Esophagus squamous epithelium (tissue), 5 donors: ENCODE measurements at places on chromosomes 16 and 17.

- no peak for DNase-seq
These were observed 8.7 kb downstream of the PPM1E start for GRCh38 chr17:58764373-58764772.

- DNase-seq: no peak
These were observed 116.4 kb upstream of the RCVRN start for GRCh38 chr17:10021272-10021984.

GRCh38 chr17:74682028-74682427 lies 30.7 kb downstream of the CD300LF start:
- no peak for DNase-seq

GRCh38 chr16:85288869-85289660 lies 176.8 kb upstream of the CIBAR2 start:
- no peak for DNase-seq
